Stimulated activated CD8-positive, alpha-beta memory T cell treated with anti-CD3 and anti-CD28 coated beads, Interleukin-2, amount 100 ng/mL, for 1 hour (primary cell): ENCODE measurements at places on chromosomes 7 and 10.

- DNase-seq, result no peak
Observed at GRCh38 chr7:137245890-137246289, 97.6 kb downstream of the PTN start.

DNA sequence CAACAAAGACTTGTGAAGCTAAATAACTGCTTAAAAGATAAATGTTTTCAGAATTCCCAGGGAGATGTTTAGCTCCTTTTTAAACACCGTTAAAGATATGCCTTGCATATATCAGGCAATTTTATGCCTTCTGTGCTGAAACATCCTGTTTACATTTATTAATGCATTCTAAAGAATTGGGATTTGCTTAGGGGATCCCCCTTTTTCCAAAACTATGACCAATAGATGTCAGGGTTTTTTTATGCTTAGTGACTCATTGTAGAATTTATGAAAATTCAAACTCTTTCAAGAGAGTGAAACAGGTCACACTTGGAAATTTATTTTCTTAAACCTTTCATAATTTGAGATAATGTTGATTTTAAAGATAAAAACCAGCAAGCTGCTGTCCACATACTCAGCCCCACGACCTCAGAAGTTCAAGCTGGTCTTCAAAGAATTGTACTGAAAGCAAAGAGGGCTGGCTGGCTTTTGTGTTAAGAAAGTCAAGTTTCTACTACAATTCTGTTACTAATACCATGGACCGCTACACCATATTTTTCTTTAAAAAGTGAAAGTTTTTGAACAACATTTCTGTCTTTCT is 411.8 kb downstream of the ETV1 start:
- DNase-seq, result no peak

DNA sequence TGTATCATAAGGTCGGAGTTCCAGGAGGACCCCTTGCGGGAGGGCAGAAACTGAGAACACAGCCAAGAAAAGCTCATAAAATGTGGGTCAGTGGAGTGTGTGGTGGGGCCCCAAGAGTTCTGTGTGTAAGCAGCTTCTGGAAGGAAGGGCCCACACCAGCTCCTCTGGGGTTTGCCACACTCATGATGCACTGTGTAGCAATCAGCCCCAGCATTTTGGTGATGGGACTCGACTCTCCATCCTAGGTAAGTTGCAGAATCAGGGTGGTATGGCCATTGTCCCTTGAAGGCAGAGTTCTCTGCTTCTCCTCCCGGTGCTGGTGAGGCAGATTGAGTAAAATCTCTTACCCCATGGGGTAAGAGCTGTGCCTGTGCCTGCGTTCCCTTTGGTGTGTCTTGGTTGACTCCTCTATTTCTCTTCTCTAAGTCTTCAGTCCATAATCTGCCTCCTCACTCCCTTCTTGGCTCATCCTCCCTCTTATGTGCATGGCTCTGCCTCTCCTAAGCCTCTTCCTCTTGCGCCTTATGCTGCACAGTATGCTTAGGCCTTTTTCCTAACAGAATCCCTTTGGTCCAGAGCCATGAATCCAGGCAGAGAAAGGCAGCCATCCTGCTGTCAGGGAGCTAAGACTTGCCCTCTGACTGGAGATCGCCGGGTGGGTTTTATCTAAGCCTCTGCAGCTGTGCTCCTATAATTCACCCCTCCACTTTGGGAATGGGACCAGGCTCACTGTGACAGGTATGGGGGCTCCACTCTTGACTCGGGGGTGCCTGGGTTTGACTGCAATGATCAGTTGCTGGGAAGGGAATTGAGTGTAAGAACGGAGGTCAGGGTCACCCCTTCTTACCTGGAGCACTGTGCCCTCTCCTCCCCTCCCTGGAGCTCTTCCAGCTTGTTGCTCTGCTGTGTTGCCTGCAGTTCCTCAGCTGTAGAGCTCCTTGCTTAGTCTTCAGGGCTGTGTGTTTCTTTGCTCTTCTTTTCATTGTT is 17.8 kb downstream of the PRSS2 start:
- DNase-seq, result no peak

GRCh38 chr10:107436568-107436967 is 272.1 kb upstream of the SORCS1 start:
- no peak for DNase-seq

GRCh38 chr10:13001041-13001886 is at the start of gene CCDC3:
Gene CCDC3 (minus strand): TSS chr10:13001713. CDS start chr10:13001570, 143 bp downstream.
- no peak for DNase-seq

GRCh38 chr10:62597226-62597625 is 207.3 kb upstream of the ADO start:
- no peak for DNase-seq

- no peak for DNase-seq
Observed at GRCh38 chr10:133526957-133527588, at the start of gene CYP2E1. Gene CYP2E1 (plus strand): TSS chr10:133527363. CDS start chr10:133527396, 33 bp downstream.

DNA sequence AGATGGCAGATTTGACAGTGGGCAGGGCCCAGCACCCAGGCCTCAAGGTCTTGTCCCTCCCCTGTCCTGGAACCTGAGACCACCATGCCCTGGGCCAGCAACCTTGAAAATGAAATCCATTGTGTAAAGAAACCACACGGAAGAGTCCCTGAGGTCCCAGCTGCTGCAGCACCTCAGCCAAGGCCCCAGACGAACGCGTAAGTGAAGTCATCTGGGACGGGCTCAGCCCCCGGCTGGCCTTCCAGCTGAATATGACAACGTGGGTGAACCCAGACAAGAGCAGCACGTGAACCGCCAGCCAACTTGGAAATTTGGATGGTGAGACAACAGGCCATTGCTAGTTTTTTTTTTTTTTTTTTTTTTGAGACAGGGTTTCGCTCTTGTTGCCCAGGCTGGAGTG is 70.3 kb downstream of the CYTH3 start:
- no peak for DNase-seq

GRCh38 chr10:23362879-23363792 is 18.5 kb upstream of the C10orf67 start:
- DNase-seq, result no peak

GRCh38 chr10:70565556-70566514 is 36.7 kb downstream of the PRF1 start:
- DNase-seq, result no peak

DNA sequence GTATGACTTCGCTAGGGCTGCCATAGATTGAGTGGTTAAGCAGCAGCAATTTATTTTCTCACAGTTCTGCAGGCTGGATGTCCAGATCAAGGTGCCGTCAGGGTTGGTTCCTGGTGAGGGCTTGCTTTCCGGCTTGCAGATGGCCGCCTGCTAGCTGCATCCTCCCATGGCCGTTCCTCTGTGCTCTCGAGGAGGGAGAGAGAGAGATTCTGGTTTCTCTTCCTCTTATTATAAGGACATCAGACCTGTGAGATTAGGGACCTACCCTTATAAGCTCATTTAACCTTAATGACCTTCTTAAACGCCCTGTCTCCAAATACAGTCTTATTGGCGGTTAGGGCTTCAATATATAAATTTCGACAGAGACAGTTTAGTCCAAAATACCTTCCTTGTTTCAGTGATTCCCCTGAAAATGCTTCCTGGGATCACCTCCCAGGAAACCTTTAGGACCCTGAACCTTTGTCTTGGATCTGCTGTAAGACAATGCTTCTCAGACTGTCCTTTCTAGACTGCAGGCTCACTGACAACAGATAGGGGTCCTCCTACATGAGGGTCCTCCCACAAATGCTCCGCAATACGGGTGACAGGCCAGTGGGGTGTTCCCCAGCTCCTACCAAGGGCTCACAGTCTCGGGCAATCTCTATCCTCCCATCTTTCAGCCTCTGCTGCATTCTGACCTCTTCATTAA is 82.5 kb upstream of the BAIAP2L1 start:
- no peak for DNase-seq

- DNase-seq, result no peak
Observed at GRCh38 chr7:44062903-44063295, 2.5 kb downstream of the PGAM2 start.

DNA sequence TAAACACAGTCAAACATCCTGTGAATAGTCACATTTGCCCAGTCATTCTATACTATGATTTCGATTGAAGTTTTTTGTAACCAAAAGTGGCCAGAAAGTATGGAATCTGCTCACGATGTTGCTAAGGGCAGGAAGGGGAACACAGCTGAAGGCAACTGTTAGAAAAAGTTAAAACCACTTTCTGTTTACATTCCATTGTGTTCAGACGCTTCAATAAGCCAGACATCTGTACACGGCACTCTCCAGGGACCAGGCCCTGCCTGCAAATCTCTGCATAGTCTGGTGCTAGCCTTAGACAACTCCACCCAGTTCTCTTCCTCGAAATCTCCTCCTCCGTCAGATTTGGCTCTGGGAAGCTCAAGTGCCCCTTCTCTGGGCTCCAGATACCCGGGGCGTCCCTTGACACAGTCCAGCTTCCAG is 17.1 kb upstream of the TMEM120A start:
- DNase-seq, result no peak

- DNase-seq, result no peak
Observed at GRCh38 chr10:7928536-7928935, 110.2 kb downstream of the TAF3 start.

- no peak for DNase-seq
Observed at GRCh38 chr10:87918254-87918859, 54.9 kb downstream of the PTEN start.

DNA sequence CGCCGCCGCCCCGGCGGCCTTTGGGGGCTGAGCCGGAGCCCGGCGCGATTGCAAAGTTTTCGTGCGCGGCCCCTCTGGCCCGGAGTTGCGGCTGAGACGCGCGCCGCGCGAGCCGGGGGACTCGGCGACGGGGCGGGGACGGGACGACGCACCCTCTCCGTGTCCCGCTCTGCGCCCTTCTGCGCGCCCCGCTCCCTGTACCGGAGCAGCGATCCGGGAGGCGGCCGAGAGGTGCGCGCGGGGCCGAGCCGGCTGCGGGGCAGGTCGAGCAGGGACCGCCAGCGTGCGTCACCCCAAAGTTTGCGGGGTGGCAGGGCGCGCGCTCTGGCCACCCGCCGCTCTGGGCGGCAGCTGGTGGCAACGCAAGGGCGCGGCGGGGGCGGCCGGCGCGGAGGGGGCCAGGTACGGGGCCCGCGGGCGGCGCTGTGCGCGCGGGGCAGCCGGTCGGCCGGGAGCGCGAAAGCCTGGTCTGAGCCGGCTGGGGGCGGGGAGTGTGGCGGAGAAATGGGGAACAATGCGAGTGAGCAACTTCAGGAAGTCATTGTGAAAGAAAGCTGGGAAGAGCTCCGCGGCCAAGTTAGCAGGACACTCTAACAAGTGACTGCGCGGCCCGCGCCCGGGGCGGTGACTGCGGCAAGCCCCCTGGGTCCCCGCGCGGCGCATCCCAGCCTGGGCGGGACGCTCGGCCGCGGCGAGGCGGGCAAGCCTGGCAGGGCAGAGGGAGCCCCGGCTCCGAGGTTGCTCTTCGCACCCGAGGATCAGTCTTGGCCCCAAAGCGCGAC is at the start of gene IKZF1:
TSS of gene IKZF1 (plus strand) at position 588 of the 782 bp plus-strand sequence. CDS start 14,346 bp downstream, outside the sequence.
- no peak for DNase-seq

DNA sequence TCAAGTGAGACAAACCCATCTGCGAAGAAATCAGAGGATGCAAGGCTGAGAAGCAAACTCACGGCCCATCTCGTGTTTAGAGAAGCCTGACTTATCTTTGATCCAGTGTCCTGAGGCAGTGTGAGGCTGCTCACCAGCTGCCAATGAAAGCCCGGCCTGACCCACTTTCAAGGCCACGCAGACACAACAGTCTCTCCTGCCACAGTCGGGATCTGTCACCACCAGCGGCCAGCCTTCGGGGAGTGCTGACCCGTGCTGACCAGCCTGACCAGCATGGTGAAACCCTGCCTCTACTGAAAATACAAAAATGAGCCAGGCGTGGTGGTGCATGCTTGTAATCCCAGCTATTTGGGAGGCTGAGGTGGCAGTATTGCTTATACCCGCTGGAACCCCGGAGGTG is 7.4 kb upstream of the DNAJB6 start:
- no peak for DNase-seq

DNA sequence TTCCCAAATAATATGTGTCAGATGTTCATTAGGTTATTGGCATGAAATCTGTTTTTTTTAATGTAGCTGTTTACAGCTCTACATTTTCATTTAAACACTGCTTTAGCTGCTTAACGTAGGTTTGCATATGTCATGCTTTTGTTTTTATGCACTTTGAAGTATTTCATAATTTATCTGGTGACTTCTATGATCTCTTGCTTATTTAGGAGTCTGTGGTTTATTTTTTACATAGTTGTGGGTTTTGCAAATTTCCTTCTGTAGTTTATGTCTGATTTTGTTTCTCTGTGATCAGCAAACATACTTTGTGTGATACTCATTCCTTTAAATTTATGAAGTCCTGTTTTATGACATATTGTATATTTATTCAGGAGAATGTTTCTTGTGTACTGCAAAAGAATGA is 606.5 kb upstream of the PFKP start:
- DNase-seq, result no peak

GRCh38 chr7:50088463-50089129 is 4.5 kb downstream of the ZPBP start:
- DNase-seq, result no peak

DNA sequence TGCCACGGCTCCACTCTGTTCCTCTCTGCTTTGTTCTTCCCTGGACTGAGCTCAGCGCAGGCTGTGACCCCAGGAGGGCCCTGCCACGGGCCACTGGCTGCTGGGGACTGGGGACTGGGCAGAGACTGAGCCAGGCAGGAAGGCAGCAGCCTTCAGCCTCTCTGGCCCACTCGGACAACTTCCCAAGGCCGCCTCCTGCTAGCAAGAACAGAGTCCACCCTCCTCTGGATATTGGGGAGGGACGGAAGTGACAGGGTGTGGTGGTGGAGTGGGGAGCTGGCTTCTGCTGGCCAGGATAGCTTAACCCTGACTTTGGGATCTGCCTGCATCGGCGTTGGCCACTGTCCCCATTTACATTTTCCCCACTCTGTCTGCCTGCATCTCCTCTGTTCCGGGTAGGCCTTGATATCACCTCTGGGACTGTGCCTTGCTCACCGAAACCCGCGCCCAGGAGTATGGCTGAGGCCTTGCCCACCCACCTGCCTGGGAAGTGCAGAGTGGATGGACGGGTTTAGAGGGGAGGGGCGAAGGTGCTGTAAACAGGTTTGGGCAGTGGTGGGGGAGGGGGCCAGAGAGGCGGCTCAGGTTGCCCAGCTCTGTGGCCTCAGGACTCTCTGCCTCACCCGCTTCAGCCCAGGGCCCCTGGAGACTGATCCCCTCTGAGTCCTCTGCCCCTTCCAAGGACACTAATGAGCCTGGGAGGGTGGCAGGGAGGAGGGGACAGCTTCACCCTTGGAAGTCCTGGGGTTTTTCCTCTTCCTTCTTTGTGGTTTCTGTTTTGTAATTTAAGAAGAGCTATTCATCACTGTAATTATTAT is 1.2 kb downstream of the CLDN4 start:
- DNase-seq, result no peak

DNA sequence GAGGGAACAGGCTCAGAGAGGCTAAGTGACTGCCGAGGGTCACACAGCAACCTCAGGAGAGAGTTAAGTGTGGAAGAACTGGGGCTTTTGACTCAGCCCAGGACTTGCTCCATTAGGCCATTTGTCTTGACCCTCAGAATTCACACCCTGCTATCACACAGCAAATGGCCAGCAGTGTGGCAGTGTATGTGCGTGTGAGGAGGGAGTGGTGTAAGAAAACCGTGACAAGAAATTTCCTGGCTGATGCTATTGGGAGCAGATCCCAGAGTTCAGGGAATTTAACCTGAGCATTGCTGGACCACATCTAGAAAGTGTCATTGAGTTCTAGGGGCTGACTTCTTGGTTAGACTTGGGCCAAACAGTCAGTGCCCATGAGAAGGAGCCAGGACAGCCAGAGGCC is 18.4 kb downstream of the VWA2 start:
- no peak for DNase-seq
